DMS53 (cell line): ENCODE measurements at places on chromosomes 3 and 15.

- peak; percentile 15 for DNase-seq
Measured at GRCh38 chr3:114829783-114830182, 317.3 kb downstream of the ZBTB20 start.

- no peak for DNase-seq
Measured at GRCh38 chr15:99537344-99537743, 28.4 kb upstream of the MEF2A start.

DNA sequence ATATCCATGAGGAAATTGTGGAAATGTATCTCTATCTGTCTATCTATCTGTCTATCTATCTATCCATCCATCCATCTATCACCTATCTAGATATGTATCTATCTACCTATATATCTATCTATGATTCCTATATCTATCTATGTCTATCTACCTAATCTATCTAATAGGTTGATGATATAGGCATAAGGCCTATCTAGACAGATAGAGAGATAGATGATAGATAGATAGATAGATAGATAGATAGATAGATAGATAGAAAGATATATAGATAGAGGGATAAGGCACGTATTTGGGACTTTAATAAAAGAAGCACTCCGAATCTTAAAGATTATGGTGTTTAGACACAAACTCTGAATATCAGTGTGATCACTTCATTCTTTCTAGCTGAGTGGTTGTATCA lies 58.1 kb downstream of the DIPK2A start:
- no peak for DNase-seq

- no peak for DNase-seq
Measured at GRCh38 chr15:45376300-45376928, 1.9 kb downstream of the GATM start.

GRCh38 chr3:69255928-69256327 lies 130.0 kb downstream of the FRMD4B start:
- DNase-seq = peak; percentile 0

DNA sequence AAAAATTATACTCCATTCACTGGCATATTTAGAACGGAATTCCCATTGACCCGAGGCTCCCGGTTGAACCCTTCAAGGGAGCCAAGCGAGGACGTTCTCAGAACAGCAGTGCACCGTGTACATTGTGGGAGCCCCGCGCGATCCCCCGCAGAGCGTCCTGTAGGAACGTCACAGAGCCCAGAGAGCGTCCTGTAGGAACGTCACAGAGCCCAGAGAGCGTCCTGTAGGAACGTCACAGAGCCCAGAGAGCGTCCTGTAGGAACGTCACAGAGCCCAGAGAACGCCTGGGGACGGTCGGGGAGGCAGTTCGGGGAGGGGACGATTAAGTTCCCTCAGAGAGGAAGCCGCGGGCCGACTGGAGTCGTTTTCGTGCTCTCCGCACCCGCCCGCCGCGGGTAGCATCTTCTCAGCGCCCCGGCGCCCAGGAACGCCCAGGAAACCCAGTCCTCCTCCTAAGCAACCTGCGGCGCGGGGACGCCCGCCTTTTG lies 506 bp upstream of the ATP1B3 start:
- DNase-seq = peak; percentile 81

DNA sequence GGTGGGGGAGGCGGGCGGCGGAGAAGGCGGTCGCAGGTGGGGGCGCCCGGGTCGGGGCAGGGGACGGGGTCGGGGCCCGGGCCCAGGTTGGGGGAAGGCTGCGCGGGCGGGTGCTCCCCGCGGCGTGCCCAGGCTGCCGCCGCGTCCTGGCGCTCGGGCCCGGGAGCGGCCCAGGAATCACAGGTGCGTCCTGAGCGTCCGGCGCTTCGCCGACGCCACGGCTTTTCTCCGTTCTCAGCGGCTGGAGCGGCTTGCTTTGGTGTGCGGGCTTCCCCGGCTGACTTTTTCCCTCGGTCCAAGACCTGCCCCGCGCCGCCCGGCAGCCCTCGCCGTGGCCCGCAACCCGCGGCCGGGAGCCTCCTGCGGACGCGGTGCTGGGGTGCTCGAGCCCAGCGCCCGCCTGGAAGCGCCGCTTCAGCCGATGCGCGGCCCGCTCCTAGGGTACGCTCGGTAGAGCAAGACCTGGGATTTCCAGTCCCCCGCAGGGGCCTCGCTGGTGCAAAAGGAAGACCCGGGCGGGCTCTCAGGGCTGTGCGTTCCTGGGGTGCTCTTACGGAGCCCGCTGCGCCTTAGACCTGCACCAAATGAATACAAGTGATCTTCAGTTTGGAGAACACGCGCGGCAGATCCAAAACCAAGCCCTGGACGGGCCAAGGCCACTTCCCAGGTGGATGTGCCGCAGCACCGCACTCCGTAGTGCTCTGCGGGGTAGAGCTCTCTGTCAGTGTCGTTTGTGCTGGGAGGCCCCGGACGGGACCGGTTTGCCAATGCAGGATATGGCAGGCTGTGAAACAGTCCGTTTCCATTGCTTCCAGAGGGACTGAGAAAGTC lies 639 bp downstream of the NIPA1 start:
- DNase-seq = peak; percentile 69

GRCh38 chr15:58534556-58534955 lies 102.8 kb downstream of the LIPC start:
- no peak for DNase-seq

- DNase-seq = peak; percentile 2
Measured at GRCh38 chr3:135869439-135870105, 96.0 kb upstream of the PPP2R3A start.

- DNase-seq = no peak
Measured at GRCh38 chr3:56375654-56376053, 92.6 kb downstream of the ERC2 start.

- DNase-seq = no peak
Measured at GRCh38 chr15:56410721-56411120, 45.5 kb downstream of the TEX9 start.

GRCh38 chr3:108672701-108673100 lies 83.2 kb downstream of the DZIP3 start:
- no peak for DNase-seq
